ENCODE measurements at places on chromosomes 12 and 14.
A peak's percentile ranks its signal among the peaks of the same experiment; 100 is the strongest.

GRCh38 chr12:10214895-10215267, 2.2 kb downstream of the GABARAPL1 start:
- no peak for DNase-seq

DNA sequence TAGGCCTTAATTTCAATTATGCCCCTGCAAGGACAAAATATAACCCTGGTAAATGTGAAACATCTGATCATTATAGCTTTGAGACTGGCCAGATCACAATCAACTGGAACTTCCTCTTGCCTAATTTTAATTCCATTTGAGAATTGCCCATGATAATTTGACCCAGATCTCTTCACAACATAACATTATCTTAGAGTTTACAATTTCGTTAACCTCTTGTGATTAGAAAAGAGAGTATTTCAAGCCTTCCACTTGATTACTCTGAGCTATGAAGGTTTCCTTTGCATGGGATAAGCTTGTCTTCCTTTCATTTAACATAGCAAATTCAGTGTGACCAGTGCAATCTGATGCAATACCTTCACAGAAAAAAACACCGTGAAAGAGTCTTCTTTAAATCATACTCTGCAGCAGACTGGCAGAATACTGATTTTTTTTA, 143.6 kb downstream of the DUSP6 start:
- no peak for DNase-seq

GRCh38 chr12:56723889-56724700, 1.0 kb downstream of the NACA start:
- DNase-seq = peak; percentile 65

GRCh38 chr12:88338486-88338885, 196.4 kb downstream of the TMTC3 start:
- DNase-seq = no peak

DNA sequence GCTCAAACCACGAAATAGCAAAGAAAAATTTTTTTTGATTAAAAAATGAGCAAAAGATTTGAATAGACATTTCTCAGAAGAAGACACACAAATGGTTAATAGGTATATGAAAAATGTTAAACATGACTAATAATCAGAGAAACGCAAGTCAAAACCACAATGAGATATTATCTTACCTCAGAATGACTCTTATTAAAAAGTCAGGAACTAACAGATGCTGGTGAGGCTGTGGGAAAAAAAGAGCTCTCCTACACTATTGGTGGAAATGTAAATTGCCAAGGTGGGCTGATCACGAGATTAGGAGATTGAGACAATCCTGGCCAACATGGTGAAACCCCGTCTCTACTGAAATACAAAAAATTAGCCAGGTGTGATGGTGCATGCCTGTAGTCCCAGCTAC, 315.5 kb upstream of the FLRT2 start:
- no peak for DNase-seq

GRCh38 chr12:57724936-57725740, 13.4 kb downstream of the AGAP2 start:
- DNase-seq = no peak

GRCh38 chr12:75842090-75842489, 189.5 kb downstream of the PHLDA1 start:
- DNase-seq = no peak

DNA sequence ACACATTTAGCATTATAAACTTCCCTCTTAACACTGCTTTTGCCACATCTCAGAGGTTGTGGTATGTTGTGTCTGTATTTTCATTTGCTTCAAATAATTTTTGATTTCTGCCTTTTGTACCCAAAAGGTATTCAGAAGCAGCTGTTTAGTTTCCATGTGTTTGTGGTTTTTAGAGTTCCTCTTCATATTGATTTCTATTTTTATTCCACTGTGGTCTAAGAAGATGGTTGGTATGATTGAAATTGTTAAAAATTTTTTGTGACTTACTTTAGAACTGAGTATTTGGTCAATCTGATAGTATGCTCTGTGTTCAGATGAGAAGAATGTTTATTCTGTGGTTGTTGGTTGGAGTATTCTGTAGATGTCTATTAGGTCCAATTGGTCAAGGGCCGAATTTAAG, 76.4 kb downstream of the IFNG-AS1 start:
- no peak for DNase-seq

DNA sequence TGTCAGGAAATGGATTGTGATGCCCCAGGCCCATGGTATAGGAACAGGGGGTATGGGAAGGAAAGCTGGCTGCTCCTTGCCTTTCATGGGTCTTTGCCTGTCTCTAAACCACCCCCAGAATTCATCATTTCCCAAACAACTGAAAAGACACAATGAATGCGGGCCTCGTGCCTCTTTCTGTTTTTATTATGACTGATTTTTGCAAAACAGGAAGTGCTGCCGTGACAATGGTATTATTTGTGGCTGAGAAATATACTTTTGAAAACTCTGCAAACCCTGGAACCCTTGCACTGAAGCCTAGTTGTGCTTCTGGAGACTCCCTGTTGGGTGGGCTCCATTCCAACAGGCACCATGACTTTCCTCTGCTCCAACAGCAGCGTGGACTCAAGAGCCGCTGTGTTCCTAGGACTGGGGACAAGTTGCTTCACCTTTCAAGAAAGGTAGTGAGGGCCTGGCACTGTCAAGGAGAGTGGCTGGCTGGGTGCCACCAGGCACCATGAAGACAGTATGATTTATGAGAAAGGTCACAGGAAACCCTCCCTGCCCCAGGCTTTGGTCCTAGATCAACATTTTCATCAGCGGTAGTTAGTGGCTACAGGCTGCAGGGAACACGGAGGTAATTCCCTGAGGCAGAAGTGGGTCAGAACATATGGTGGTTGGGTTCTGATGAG, 4.8 kb upstream of the DGLUCY start:
- peak; percentile 67 for DNase-seq

GRCh38 chr12:82514880-82515279, 156.6 kb downstream of the METTL25 start:
- no peak for DNase-seq

Measured in suppressor macrophage (primary cell).